ENCODE measurements at places on chromosomes 4 and X.
A peak's percentile ranks its signal among the peaks of the same experiment; 100 is the strongest.

DNA sequence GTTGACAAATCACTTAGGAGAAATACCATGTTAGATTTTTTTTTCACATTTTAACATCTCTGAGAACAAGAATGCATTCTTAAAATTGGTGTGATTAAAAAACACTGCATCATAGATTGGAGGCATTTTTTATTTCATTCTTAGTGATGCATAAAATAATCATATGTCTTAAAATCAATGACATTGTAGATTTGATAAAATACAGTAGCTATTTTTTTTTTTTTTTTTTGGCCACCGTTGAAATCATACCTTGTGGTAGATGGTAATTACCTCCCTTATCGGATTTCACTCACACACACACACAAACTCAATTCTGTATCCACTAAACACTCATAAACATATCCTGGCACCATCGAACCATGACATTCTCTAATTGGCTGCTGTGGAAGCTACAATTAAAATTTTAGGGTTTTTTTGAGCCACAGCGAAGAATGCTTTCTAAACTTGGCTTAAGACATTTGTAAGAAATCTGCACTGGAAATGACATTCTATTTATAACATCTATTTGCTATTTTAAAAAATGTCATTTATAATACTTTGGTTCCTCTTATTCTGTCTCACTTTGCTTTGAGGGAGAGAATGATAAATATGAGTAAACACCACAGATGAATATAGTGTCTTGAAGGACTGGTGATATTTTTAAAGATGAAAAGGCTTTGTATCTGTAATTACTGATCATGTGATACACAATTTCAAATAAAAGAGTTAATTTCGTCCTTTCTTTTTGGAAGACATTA lies 60.1 kb downstream of the CCSER1 start:
- no peak for DNase-seq

- DNase-seq: no peak
Observed at GRCh38 chrX:24999511-24999910, 16.3 kb downstream of the ARX start.

DNA sequence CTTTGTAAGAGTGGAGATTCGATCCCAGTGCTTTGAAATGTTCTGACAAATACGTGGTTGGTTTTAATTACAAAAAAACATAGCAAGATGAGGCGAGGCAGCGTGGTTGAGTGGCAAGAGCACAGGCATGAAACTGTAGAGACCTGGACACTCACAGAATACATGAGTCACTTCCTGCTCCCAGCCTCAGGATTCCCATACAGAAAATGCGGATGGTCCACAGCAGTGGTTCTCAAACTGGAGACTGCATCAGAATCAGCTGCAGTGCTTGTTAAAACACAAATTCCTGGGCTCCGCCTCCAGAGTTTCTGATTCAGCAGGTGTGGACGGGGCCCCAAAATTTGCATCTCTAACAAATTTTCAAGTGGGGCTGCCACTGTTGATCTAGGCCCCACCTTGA lies 10.1 kb downstream of the OTOP1 start:
- no peak for DNase-seq

GRCh38 chr4:168154546-168155277 lies 62.4 kb downstream of the ANXA10 start:
- DNase-seq: no peak

DNA sequence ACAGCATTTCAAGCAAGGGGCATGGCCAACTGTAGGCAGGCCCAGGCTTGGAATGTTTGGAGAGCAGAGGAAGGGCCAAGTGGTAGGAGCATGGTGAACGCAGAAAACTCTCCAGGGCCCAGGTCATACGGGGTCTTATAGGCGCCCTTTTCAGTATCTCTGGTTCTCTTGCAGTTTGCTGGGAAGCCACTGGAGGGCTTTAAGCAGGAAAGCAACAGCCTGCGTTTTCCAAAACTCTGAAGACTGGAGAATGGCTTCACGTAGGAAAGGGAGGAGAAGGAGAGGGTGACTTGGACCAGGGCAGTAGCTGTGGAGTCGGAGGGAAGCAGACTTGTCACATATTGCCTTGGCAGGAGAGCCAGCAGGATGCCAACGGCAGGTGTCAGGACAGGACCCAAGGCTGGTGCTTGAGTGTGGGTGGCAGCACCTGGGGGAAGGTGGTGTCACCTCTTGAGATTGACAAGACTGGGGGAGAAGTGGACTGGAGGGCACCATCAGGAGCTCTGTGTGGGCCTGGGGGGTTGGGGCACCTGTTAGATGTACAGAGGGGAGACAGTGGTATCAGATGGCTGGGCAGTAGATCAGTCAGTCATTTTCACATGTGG lies 21.9 kb downstream of the TKTL1 start:
- peak; percentile 20 for DNase-seq

GRCh38 chr4:100391086-100391485 lies 126.7 kb downstream of the EMCN start:
- DNase-seq: no peak

DNA sequence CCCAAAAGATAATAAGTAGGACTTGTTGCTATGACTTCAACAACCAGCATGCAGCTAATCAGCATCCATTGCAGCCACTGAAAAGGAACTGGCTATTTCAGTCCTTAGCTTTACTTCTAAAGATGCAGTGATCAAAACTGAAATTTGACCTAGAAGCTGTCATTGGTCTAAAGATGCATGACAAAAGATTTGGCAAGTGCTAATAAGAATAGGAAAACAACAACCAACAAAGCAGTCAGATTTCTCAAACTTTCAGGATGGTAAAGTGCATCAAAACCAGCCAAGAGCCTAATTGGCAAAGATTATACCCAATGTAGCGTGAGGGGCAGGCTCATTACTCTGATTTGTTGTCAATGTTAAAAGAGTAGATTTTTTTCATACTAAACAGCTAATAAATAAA lies 77.1 kb upstream of the WDR17 start:
- DNase-seq: no peak

DNA sequence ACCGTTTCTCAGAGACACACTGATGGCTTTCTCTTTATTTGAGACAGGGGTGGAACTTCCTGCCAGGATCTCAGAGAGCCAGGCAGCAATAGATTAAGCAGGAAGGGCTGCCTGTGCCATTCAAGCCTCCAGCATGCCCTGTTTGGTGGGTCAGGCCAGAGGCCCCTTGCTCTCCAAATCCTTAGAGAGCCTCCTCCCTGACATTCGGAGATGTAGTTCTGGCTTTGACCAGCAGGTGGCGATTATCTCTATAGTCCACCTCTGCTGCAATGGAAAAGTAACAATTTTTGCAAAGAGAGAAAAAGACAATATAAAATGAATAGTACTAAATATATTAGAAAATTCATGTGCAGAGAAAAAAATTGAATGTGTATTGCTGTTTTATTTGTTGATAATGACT lies 93.9 kb downstream of the NXF2B start:
- DNase-seq: peak; percentile 78

- DNase-seq: no peak
Observed at GRCh38 chrX:51598899-51599298, 19.8 kb downstream of the CENPVL3 start.

- no peak for DNase-seq
Observed at GRCh38 chrX:109830157-109830703, 97.2 kb upstream of the ACSL4 start.

GRCh38 chr4:2071252-2071911 lies 12.3 kb downstream of the NAT8L start:
- DNase-seq: no peak

DNA sequence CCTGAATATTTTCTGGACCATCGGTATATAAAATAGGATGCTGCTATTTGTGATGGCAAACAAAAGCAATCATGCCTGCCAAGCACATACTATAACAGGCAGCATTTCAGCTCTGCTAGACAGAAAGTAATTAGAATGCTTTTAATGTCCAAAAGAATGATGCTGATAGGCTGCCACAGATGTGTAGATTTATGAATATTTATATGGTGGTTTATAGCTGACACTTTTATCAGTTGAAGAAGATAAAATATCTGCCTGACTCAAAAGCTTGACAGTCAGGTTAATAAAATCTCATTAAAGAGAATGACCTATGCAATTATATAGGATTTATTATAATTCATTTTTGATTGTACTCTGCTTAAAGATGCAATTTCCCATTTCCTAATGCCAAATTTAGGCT lies 4.0 kb downstream of the BEND4 start:
- no peak for DNase-seq

Measured in nephron progenitor cell (in vitro differentiated cells).